NCI-H446 (cell line): ENCODE measurements at places on chromosomes 2 and 18.
A peak's percentile ranks its signal among the peaks of the same experiment; 100 is the strongest.

GRCh38 chr2:202378662-202379358 lies 2.7 kb downstream of the BMPR2 start:
- DNase-seq, result no peak

GRCh38 chr2:3399829-3400228 lies 20.3 kb downstream of the TRAPPC12 start:
- no peak for DNase-seq

DNA sequence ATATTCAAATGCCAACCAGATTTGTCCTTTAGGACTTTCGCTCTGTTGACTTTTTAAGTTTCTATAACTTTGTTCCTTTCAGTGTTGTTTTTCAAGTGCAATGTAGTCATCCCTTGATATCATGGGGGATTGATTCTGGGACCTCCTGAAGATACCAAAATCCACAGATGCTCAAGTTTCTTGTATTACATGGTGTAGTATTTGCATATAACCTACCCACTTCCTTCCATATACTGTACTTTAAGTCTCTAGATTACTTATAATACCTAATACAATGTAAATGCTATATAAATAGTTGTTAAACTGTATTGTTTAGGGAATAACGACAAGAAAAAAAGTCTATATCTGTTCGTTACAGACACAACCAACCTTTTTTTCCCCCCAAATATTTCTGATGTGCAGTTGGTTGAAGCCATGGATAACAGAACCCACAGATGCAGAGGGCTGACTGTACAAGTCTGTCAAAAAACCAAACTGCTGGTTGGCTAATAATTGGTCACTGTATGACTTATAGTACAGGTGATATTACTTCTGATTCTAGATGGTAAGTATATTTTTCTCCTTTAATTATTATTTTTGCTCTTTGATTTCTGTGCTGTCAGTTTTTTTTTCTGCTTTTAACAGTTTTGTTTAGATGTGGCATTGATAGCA lies 201.7 kb upstream of the STON1 start:
- DNase-seq, result no peak

GRCh38 chr2:40458271-40458794 lies 6.4 kb upstream of the SLC8A1 start:
- DNase-seq, result no peak

GRCh38 chr18:3447068-3447894 lies 2.7 kb upstream of the TGIF1 start:
- no peak for DNase-seq

DNA sequence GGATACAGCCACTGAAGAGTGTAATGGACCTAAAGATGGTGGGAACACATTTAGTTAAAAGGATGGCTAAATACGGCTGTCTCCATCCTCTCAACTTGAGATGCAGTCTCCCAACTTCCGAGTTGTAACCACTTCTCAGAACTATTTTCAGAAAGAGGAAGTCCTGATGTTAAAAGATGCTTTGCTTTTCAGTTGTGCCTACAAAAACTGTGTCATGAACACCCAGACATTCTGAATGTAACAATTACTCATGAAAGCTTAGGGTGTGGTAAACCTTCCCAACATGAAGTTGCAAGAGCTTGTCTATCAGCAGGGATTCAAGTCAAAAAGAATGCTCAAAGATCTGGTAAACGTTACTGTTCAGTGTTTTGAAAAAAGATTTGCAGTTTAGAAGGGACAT lies 147.9 kb downstream of the DOCK10 start:
- DNase-seq, result no peak

DNA sequence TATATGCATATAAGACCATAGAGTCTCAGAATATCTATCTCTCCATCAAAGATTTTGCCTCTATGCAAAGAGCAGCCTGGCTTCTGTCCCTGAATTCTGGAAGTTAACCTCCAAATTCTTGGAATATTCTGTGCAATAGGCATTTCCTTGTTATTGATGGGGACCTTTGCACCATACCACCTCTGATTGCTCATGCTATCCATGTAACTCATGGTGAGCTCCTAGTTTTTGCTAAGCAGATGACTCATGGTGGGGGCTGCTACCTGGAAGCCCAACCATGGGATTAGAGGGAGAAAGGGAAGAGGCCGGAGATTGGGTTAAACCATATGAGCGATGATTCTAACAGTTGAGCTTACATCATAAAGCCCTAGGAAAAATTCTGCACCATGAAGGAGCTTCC lies 310.2 kb upstream of the FIGN start:
- DNase-seq, result no peak

GRCh38 chr2:201441409-201441808 lies 9.8 kb downstream of the TRAK2 start:
- no peak for DNase-seq

DNA sequence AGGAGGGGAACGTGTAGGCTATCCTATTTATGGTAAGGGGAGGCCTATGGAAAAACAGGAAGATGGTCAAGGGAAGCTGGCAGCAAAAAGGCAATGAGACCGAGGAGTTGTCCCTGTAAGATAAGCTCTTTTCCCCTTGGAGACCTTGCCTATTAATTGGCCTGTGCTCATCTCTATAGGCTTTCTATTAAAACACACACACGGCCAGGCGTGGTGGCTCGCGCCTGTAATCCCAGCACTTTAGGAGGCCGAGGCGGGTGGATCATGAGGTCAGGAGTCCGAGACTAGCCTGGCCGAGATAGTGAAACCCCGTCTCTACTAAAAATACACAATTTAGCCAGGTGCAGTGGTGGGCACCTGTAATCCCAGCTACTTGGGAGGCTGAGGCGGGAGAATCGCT lies 32.1 kb downstream of the EPAS1 start:
- no peak for DNase-seq

GRCh38 chr18:9017167-9017904 lies 85.2 kb upstream of the NDUFV2 start:
- DNase-seq, result no peak

DNA sequence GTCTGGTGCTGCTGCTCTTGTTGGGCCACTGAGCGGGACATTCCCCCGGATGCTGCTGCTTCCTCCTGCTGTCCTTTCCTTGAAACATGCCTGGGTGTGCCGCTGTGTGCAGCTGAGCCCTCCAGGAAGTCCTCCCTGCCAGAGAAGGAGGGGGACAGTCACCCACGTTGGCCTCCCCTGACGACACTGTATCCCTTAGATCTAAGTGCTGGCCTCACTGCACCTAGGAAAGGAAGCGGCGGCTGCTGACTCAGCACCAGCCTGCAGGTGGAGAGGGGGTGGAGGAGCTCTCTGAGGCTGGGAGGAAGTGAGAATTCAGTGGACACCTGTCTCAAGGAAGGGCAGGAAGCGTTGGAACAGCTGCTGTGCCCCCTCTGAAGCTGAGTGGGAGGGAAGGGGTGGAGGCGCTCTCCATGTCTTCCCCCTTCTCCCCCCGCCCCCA lies 239.8 kb downstream of the HAUS1 start:
- no peak for DNase-seq

GRCh38 chr2:148508878-148509287 lies 135.7 kb upstream of the EPC2 start:
- DNase-seq, result no peak

- no peak for DNase-seq
These were observed 101.3 kb downstream of the CDC42EP3 start for GRCh38 chr2:37569986-37570679.

DNA sequence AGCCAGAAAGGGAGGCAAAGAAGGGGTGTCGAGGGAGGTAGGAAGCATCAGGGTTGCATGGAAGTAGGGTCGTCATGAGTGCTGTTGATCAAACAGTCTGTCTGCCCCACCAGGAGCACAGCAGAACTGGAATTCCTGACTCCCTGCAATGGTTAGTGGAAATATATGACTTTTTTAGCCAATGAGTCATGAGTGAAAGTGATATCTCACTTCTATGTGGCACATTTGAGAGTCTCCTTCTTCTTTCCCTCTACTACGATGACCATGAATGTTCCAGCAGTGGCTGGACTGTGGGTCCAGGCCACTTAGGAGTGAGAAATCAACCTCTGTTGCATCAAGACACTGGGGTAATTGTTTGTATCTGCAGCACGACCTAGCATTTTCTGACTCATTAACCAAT lies 199.5 kb downstream of the TTC32 start:
- DNase-seq, result no peak

- DNase-seq, result no peak
These were observed 105.0 kb upstream of the ITGA4 start for GRCh38 chr2:181352158-181352557.

GRCh38 chr2:68317971-68318913 lies 1.5 kb downstream of the CNRIP1 start:
- no peak for DNase-seq

- peak; percentile 52 for DNase-seq
These were observed 28.6 kb upstream of the SLC35F5 start for GRCh38 chr2:113784823-113785744.

GRCh38 chr18:64678048-64678447 lies 529.2 kb upstream of the LINC00305 start:
- no peak for DNase-seq

GRCh38 chr2:57160976-57161375 lies 885.6 kb upstream of the VRK2 start:
- DNase-seq, result no peak

- no peak for DNase-seq
These were observed 180.0 kb upstream of the CCDC150 start for GRCh38 chr2:196459539-196459938.

DNA sequence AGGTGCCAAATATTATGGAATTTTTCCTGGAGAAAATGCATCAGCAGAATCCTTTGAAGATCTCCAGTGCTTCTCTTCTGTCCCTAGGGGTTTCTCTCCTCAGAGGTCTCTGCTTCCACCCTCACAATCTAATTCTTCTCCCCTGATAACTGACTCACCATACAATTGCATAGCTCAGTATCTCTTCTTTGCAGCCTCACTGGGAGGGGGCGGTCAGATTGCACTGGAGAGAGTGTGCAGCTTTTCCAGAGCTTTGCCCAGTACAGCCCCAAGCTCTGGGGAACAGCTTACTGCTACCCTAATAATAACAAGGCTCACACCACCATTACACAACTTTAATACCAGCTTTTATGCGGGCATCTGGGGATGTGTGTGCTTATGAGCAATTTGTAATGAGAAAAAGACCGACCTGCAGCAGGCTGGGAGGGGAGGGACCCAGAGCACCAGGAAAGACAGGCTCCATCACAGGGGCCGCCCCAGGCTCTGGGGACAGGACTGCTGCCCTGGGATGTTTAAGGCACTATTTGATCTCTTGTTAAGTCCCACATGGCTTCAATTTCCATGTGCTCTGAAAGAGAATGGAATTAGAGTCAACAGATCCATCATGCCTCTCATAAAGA lies 276.6 kb upstream of the SIX2 start:
- DNase-seq, result no peak

- no peak for DNase-seq
These were observed 249.4 kb upstream of the UBE2E3 start for GRCh38 chr2:180730976-180731375.

DNA sequence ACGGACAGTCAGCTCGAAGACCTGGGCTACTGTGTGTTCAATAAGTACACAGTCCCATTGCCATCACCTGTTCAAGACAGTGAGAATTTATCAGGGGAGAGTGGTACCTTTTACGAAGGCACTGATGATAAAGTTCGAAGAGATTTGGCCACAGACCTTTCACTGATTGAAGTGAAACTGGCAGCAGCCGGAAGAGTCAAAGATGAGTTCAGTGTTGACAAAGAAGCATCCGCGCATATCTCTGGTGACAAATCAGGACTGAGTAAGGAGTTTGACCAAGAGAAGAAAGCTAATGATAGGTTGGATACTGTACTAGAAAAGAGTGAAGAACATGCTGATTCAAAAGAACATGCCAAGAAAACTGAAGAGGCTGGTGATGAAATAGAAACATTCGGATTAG lies 76.9 kb upstream of the UNC80 start:
- DNase-seq, result no peak

GRCh38 chr2:37378411-37378810 lies 34.0 kb downstream of the QPCT start:
- DNase-seq, result no peak
